ENCODE measurements at places on chromosomes 2 and 18.

GRCh38 chr2:46332686-46333281 lies 35.6 kb downstream of the EPAS1 start:
- DNase-seq: no peak

DNA sequence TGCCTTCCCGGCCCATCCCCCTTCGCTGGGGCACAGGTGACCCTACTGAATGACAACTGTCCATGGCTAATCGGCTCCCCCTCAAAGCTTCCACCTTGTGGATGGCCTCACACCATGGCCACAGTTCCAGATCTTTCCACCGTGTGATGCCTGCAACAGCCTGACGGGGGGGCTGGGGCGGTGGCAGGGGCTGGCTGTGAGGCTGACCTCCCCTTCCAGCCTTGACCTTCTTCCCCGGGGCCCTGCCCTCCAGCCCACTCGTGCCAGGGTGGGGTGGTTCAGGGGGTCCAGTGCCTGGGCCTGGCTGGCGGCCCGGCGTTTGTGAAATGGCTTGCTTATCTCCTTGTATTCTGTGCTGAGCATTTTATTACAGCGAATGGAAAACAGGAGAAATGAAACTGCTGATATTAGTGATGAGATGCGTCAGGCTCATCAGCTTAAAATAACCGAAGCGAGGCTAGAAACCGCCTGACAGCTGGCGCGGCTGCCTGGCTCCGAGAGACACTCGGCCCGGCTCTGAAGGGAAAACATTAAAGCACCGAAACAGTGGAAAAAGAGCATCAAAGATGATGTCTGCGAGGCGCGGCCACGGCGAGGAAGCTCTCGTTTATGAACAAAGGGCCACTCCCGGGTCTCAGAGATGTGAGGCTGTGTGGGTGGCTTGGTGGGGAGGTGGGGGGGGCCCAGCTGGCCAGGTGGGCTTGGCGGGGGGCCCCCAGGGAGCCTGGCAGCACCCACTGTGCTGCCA lies 916 bp upstream of the PDCD1 start:
- DNase-seq: no peak

GRCh38 chr18:2900684-2901422 lies 54.0 kb downstream of the EMILIN2 start:
- DNase-seq: no peak

DNA sequence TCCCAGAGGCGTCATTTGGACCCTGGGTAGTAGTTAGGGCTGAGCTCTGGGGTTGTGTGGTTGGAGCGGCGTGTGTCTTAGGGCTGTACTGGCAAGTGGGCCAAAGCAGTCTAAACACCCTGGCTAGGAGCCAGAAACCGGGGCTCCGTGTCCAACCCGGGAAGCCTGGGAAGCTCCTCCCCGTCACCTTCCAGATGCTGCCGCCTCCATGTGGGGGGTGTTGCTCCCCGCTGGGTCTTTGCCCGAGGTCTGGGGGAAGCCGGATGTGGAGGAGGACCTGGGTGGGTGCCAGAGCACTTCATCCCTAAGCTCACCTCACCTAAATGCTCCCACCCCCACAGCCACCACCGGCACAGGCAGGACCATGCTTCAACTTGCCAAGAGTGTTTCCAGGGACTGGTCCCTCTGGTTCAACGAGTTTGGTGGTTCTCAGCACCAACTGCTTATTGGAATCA lies 25.4 kb downstream of the TET3 start:
- no peak for DNase-seq

GRCh38 chr2:201194097-201194496 lies 11.2 kb downstream of the CASP10 start:
- DNase-seq: no peak

GRCh38 chr2:184178229-184178628 lies 420.1 kb upstream of the ZNF804A start:
- no peak for DNase-seq

DNA sequence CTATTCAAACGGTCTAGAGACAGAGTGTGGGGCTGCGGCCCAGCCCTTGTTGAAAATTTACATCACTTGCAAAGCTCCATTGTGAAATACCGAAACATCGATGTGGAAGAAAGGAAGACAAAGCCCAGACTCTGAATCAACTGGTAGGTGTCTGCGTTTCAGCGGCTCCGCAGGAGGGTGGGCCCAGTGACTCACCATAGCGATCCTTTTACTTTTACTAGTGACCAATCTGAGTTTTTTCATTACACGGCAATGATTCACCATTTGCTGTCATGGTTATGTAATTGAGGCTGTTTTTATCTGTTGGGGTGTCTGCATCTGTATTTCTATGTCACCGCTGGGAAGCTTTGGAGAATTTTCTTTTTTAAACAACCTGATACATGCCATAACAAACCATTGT lies 66.6 kb upstream of the ODC1 start:
- no peak for DNase-seq

- peak; percentile 65 for DNase-seq
Measured at GRCh38 chr18:79964330-79965118, at the start of gene HSBP1L1. Gene HSBP1L1 (plus strand): TSS chr18:79964643. CDS start chr18:79964736, 93 bp downstream.

DNA sequence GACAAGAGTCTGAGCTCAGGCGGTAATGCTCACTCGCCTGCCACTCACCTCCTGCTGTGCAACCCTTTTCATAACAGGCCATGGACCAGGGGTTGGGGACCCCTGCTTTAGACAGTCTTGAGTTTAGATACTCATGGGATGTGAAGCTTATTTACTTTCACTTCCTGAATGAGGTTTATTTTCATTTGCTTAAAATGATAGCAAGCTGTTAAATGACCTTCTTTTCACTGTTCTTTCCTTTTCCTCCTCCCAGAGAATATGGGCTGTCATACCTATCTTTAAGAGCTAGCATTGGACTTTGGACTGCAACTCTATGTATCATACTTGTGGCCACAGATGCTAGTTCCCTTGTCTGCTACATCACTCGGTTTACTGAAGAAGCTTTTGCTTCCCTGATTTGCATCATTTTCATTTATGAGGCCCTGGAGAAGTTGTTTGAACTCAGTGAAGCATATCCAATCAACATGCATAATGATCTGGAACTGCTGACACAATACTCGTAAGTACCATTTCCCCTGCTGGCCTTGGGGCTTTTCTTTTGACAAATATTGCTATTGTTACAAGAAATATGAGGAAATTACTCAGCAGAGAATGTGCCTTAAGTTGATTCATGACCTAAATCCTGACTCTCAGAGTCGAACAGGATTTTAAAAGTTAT lies 168.5 kb downstream of the DPP4 start:
- DNase-seq: no peak

GRCh38 chr2:39490586-39490985 lies 53.5 kb upstream of the MAP4K3 start:
- DNase-seq: no peak

GRCh38 chr2:224836263-224836662 lies 120.1 kb upstream of the CCDC195 start:
- DNase-seq: no peak

GRCh38 chr18:62485684-62486083 lies 37.1 kb upstream of the ZCCHC2 start:
- DNase-seq: peak; percentile 22

DNA sequence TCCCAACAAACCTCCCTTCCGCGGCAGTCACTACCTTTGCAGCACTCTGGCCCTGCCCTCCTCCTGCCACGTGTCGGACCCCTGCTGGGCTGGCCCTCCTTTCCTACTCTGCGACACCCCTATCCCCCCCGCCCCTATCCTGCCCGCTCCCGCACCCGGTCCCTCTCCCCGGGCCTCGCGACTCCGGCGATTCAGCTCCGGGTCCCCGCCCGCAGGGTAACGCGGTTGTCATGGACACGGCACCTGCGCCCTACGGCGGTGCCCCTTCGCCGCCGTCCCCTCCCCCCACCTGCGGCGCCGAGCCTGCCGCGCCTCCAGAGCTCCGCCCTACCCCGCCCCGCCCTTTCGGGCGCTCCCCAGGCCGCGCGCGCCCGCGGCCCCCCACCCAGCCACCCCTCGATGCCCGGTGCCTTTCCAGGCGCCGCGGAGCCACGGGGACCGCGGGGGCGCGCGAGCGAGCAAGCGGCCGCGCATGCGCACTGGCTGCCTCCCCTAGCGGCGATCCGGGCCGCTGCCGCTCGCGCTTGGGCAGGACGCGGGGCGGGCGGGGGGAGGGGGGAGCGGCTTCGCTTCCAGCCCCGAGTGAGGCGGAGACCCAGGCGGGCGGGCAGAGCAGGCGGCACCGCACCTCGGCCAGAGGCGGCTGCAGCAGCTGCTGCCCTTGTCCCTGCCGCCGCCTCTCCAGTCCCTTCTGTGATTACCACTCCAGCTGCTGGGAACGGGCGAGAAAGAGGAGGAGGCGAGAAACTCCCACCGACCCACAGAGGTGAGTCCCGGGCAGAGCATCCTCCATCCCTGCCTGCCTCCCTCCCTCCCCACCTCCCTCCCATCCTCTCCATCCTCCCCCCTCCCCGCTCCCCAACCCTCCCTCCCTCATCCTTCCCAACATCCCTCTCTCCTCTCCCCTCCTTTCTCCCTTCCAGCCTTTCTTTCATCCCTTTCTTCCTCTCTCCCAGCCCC lies at the start of gene CTNNA2:
TSS of gene CTNNA2 (plus strand) at position 610 of the 960 bp plus-strand sequence.
- DNase-seq: peak; percentile 5

DNA sequence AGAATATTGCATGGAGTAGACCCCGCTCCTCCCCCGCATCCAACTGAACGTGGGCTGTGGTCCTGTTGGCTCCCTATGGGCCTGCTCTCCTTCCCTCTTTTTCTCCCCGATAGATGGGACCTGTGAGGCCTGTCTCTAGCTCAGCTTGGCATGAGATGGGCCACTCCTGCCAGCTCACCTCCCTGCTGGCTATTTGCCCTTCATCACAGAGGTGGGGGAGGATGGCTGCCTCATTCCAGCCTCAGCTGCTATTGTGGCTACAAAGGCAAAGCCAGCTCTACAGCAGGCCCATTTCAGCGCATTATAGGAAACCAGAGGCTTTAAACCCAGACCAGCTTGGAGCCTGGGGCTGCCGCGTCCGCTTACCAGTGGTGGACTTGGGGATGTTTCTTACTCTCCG lies 313.9 kb downstream of the GBX2 start:
- no peak for DNase-seq

- no peak for DNase-seq
Measured at GRCh38 chr18:21305621-21306020, 63.6 kb downstream of the GREB1L start.

GRCh38 chr2:39411181-39411944 lies 25.7 kb downstream of the MAP4K3 start:
- no peak for DNase-seq

DNA sequence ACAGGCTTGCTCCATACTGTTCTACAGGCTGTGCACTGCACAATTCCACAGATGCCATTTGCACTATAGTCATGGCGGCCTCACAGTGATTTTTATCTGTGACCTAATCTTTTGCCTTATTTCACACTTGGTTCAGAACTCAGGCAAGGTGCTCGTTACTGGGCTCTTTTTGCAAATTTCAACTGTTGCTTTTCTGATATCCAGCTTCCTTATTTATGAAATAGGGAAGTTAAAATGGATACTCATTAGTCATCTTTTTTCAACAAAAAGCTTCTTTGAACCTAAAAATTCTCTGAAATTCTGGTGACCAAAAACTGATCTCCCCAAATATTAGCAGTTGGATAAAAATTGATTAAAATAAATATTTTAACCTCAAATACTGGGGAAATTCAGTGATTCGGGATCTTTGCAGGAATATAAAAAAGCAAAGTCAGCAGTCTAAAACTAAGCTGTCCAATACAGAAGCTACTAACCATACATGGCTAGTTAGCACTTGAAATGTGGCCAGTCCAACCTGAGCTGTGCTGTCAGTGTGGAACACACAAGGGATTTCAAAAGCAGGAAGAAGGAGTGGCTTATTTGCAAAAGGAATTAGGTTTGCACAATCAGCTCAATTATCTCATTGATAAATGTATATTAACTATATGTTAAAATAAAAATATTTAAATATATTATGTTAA lies 134.4 kb downstream of the COL4A4 start:
- DNase-seq: no peak

DNA sequence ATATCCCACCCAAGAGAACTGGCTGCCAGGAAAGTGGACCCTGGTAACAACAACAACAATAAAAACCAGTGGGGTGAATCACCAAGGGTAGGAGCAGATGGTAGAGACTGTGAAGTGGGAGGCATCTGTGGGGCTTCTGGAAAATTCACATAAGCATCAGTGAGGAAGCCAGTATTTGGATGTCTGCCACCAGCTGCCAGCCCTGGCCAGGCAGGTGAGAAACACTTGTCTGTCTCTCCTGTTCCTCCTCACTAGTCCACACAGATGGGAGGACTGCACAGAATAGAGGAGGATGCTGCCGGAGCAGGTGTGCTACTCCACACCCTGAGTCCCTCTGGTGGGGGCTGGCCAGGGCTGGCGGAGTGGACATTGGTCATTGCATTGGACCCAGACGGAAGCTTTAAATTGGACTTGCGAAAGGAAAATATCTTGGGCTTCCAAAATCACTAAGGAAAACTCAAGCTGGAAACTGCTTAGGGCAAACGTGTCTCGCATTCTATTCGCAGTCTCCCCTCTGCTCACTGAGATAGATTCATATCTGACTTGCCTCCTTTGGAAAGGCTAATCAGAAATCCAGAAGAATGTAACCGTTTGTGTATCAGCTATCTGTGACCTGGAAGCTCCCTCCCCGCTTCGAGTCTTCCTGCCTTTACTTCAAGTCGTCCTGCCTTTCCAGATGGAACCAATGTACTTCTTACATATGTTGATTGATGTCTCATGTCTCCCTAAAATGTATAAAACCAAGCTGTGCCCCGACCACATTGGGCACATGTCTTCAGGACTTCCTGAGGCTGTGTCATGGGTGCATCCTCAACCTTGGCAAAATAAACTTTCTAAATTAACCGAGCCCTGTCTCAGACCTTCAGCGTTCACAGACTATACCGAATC lies 69.1 kb downstream of the NAB1 start:
- no peak for DNase-seq

- no peak for DNase-seq
Measured at GRCh38 chr2:133821107-133821760, 253.0 kb upstream of the NCKAP5 start.

DNA sequence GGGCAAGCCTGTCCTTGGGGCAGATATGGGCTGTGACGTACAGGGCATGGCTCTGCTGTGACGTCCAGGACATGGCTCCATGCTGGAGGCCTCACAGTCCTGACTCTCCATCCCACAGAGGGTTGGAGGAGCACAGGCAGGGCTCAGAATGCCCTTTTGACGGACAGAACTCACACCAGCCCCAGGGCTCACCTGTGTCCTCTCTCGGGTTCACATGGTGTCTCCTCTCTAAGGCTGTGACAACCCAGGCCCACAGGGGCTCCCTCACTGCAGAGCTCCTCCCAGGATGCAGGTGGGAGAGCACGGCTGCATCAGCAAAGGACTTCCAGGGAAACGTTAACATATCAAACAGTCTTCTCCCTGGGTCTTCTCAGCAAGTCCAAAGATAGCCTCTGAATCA lies 133.8 kb downstream of the EIPR1 start:
- no peak for DNase-seq

DNA sequence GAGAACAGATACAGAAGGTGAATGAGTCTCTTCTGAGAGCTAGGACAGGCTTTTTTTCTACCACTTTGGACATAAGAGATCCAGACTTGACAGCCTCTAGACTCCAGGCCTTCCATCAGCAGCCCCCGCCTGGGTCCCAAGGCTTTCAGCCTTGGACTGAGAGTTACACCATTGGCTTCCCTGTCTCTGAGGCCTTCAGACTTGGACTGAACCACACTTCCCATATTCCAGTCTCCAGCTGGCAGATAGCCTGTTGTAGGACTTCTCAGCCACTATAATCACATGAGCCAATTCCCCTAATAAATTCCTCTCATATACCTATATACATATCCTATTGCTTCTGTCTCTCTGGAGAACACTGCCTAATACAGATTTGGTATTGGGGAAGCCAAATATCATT lies 128.2 kb downstream of the MCFD2 start:
- DNase-seq: no peak

GRCh38 chr2:19731037-19731436 lies 170.7 kb downstream of the TTC32 start:
- DNase-seq: no peak

Data from hematopoietic multipotent progenitor cell treated with erythropoietin and hydrocortisone succinate and interleukin-3 and kit ligand, for 15 days (in vitro differentiated cells).